ENCODE measurements at places on chromosomes 5 and 9.

DNA sequence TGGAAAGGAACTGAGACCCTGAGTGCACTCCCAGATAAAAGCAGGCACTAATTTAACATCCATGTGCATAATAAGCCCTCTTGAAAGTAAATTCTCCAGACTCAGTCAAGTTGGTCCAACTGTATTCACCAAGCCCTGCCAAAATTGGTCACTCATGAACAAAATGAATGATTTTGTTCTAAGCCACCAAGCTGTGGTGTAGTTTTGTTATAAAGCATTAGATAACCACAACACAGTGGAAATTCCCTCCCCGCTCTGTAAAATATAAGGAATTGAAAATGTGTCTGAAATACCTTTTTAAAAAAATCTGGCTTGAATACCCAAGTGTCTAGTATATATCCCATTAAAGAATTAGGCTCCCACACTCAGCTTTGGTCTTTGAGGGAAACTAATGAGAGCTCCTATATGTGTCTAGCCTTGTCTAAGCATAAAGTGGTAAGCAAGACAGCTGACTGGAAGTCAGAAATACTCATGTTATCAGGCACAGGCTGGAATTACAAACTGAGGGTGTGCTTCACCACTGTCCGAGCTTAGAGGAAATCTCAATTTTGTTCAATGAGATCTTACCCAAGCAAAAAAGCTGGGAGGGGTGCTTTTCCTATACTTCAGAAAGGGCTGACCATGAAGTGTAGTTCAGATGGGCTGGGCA, 33.2 kb downstream of the IDNK start:
- no peak for DNase-seq

- DNase-seq: no peak
Observed at GRCh38 chr9:101677861-101678260, 60.6 kb downstream of the GRIN3A start.

- no peak for DNase-seq
Observed at GRCh38 chr5:10703676-10704075, 57.4 kb downstream of the DAP start.

DNA sequence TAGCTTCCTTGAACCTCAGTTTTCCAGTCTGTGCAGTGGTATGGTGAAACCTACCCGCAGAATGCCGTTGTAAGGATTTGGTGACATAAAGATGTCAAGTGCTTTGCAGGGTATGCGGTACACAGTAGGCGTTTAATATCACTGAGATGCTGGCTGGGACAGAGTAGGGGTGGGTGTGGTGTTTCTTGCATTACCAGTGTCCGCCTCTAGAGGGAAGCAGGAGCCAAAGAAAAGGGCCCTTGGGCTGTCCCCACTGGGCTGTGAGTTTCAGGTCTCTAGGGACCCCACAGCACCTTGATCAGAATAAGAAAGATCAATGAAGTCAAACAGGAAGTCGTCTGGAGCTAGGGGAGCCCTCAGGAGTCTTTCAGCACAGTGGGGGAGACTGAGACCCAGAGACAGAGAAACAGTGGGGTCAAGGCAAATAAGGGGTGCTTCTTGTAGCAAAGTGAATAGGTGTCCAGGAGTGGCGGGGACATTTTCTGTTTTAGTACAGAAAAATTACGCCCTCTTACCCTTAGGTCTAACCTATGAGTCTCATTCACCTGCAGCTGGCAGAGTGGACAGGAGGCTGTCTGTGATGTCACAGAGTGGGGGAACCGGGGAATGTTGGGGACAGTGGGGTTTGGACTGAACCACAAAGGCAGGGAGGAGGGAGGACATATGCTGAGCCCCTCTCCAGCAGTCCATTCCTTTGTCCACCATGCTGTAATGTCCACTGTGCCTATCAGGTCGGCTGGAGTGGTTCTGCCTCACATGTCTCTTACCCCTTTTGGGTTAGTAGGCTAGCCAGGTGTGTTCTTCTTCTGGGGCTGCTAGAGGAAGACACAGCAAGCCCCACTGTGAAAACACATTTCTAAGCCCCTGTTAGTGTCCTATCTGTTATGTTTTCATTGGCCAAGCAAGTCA, 4.7 kb upstream of the TEX53 start:
- DNase-seq: peak; percentile 79

DNA sequence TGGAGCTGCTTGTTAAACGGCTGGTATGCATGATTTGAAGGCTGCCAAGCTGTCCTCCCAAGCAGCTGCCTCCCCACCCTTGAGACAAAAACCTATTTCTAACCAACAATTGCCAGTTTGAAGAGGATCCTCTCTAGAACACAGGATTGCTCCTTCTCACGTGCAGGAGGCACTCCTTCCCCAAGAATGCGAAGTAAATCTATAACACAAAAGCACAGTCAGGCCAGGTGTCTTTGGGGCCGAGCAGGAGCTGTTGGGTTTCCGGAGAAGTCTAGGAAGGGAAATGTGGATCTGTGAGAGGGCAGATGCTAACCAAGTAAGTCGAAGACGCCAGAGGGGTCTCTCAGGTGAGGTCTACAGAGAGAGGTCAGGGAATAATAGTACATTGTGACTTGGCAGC, 35.4 kb upstream of the GNPDA1 start:
- DNase-seq: no peak

DNA sequence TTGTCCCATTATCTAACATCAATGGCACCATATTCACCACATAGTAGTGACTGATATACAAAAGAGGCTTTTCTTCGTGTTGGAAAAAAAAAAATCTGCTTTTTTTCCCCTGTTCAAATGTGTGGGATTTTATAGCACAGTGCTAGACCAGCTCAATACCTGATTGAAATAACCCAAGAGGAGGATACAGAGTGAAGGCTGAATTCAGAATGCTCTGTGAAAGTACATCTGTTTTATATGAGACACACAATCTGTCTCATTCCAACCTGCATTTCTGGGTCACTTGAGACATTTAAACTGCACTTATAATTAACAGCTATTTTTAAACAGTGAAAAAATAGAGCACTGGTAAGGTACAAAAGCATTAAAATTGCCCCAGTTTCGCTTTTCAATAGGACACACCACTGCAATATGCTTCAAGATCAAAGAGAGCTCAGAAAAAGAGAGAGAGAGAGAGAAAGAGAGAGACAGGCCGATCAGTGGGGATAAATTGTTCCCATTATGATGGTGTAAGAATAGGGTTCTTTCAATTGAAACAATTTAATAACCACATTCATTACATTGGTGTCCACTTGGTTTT, 179.3 kb downstream of the NR2F1-AS1 start:
- no peak for DNase-seq

GRCh38 chr9:136784997-136785361, 6.2 kb upstream of the TMEM141 start:
- DNase-seq: no peak

DNA sequence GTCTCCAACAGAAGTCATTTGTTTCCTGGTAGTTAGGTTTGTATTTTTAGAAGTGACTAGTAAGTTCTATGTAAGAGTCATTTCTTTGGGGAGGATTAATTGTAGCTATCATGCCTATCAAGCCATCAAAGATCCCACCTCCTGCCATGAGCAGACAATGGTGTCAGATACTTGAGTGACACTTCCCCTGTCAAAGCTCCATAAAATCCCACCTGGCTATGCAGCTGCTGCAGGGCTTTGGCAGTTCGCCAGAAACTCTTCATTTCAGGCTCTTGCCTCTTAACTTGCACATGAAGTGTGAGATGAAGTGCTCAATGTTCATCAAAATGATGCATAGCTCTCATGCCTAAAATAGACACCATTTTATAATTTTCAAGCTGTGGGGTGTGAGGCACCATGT, 312.1 kb downstream of the CDH12 start:
- no peak for DNase-seq

DNA sequence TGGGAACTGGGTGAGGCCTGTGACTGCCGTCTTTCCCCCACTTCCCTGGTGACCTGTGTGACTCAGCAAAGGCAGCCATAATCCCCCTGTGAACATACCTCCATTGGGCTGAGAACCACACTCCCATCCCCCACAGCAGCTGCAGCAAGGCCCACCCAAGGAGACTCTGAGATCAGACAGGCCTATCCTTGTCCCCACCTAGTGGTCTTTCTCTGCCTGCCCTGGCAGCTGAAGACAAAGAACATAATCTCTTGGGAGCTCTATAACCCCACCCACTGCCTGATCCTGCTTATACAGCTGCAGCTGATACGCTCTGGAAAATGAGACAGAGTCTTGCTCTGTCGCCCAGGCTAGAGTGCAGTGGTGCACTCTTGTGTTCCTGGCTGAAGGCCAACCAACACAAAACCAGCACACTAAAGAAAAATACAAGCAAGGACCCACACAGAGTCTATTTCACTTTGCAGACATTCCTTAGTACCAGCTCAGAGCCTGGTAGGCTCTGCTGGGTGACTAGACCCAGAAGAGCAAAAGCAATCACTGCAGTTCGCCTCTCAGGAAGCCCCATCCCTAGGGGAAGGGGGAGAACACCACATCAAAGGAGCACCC, 106.7 kb downstream of the MCTP1 start:
- no peak for DNase-seq

DNA sequence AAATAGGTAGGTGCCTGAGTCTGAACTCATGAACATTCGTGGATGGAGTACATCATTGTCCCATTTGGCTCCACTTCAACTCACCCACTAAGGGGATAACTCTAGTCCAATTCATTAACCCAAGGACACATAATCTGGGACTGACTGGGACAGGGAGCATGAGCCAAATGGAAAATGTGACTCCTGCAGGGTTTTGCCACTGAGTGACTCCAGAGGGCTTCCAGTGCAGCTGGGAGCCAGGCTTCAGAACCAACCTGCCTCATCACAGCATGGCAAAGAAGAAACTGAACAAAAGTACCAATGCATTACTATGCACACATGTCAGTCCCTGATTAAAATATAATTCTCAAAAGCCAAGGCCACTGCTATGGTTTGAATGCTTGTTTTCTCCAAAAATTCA, 159.7 kb upstream of the SNX2 start:
- no peak for DNase-seq

GRCh38 chr9:128587453-128587852, 35.1 kb downstream of the SPTAN1 start:
- DNase-seq: peak; percentile 83

GRCh38 chr5:174235221-174236011, 189.9 kb downstream of the NSG2 start:
- no peak for DNase-seq

DNA sequence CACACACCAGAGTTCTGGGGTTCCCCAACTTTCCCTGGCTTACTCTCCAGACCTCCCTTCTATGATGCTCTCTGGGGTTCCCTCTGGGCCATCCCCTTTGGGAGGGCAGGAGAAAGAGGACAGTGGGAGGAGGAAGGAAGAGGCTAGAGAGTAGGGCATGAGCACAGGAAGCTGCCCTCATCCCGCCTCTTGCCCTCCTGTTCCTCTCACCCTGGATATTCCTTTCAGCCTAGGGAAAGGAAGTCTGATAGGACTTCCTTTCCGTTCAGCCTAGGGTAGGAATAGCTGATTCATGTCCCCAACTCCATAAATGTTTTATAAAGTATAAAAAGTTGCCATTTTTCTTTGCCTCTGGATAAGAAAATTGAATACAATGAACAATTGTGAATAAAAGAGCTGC, 7.4 kb downstream of the MAP1B start:
- DNase-seq: no peak

GRCh38 chr5:625516-625915, 13.4 kb downstream of the CEP72 start:
- no peak for DNase-seq

DNA sequence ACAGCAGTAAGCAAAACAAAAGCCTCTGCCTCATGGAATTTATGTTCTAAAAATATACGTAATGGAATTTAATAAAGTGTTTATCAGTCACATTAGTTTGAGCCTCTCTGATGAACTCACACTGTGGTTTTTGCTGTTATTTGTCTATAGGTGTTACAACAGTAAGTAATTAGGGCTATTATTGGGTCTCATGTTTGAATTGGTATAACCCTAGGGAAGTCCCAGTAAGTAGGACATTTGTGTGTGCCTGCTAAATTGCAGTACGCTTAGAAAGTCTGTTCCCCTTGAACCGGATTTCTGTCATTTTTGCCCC, 197.6 kb downstream of the NR3C1 start:
- DNase-seq: no peak

DNA sequence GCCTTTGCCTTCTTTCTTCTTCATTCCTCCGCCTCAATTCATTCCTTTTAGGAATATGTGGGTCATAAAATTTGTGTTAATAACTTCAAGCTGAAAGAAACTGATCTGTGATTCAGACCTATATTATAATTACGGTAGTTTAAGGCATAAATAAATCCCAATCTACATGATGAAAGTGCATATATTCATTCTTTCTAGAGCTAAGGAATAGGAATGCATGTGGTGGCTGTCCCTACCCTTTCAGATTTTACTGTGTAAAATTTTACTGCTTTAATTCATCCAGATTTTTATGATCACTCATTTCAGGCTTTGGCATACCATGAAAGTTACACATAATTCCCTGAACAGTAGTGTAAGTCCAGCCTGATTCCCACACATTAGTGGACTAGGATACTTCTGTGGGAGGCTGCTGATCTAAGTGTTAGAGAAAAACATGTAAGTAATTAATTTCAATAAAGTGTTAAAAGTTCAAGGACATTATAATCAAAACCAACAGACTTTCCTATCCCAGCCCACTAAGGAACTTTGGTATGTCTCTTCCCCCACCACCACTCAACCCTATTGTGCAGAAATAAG, 83.1 kb downstream of the HINT1 start:
- no peak for DNase-seq

- DNase-seq: peak; percentile 51
Observed at GRCh38 chr5:55582256-55582655, 47.5 kb upstream of the PLPP1 start.

- DNase-seq: no peak
Observed at GRCh38 chr5:13348568-13348967, 595.9 kb downstream of the DNAH5 start.

DNA sequence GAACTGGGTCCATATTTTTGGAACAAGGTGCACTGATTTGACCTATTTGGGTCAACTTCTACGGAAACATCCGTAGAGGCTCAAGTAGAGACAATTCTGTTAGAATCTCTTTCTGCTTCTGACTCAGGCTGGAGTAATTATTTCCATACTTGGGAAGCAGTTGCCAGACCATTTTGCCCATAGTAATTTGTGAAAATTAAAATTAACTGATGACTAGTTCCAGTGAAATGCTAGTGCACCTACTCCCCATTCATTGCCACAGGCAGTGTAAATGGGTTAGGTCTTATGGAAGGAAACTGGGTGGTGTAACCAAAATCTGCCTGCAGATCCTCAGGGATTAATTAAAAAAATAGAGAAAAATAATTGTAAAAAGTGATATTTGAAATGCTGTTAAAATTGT, 201.1 kb downstream of the TENT4A start:
- DNase-seq: no peak

- DNase-seq: no peak
Observed at GRCh38 chr9:6557883-6558616, 87.5 kb downstream of the GLDC start.
